NCI-H460 (cell line): ENCODE measurements at places on chromosomes 7 and 10. TPM values are rescaled to one million over a fixed set of nuclear protein-coding genes. Genes with fewer than 3 reads are reported as not detected.

DNA sequence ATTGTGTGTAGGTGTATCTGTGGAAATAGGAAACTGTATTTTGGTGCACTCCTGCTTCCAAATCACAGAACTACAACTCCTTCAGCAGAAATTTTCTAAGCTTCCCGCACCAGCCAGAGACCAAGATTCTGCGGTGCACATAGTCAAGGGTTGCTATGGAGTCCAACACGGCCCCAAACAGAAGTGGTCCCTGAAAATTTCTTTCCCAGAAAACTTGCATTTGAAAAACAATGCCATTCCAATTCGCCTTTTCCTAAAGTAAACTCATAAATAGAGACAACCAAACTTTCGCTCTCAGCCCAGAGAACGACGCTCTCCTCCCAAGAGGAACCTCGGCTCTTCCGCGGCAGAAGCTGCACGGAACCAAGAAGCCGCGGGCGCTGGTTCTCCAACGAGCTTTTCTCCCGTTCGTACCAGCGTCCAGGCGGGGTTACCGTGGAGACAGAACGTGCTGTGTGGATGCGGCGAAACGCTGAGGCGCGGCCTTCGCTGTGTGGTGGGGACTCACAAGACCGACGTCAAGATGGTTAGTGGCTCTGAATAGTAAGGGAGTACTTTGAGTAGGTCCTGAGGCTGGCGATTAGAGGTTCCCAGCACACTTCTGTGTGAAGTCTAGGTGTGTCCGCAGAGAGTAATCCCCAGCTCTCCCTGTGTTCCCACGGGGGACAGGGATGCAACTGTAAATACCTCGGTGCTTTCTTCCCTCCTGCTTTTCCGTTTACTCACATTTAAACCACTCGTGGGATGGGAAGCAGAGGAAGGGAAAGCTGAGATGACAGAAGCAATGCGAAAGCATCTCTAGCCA is 24.0 kb upstream of the ZC3HAV1 start:
- DNase-seq: peak; percentile 78

DNA sequence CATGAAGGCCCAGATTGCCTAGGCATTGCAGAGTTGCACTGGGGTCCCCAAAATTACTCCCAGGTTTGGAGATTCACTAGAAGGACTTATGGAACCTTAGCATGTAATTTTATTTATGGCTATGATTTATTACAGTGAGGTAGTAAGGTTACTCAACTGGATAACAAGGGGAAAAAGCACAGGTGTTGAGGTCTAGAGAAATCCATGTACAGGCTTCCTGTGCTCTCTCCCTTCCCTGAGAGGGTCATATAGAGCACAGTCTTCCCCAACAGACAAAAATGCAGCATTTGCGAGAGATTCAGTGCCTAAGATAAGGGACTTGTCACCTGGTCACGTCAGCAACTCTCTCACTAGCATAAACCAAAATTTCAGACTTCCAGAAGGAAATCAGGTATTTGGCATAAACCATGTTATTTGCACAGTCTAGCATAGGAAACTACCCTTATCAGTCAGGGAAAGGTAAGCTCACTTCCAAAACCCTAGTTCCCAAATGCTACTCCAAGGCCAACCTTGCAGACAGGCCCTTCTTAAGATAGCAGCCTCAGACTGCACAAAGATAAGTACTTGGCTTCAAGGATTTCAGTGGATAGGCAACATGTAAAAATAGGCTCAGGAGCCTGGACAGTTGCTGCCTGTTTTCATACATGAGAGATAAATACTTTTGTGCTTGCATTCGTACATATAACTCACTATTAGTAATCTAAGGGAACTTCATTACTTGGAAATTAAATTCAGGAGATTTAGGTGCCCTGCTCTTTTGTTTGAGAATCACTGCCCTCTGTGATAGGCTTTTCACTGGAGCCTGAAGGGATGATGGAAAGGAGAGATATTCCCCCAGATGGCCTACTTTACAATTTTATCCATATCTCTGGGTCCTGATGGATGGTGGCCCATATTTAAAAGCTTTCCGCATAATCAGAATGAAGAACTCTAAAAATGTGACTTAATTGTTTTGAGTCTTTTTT is 378.4 kb upstream of the LRGUK start:
- DNase-seq: no peak

GRCh38 chr10:133260895-133261725 is 15.6 kb downstream of the ADAM8 start:
- peak; percentile 52 for DNase-seq

- DNase-seq: no peak
Measured at GRCh38 chr10:50439806-50440205, 183.9 kb downstream of the SGMS1 start.

- DNase-seq: no peak
Measured at GRCh38 chr7:32045228-32045627, 25.0 kb downstream of the PDE1C start.

The MEOX2 gene
- total RNA-seq: not detected in 2 replicates

The PHKG1 gene
- not detected in 2 replicates for total RNA-seq

The GRM3 gene
- not detected in 2 replicates for total RNA-seq

The NACAD gene
- 0.14 TPM in 1 of 2 replicates, not detected in the other for total RNA-seq
